SW480 (cell line): ENCODE measurements at places on chromosomes 13 and 19.

- peak; percentile 65 for DNase-seq
These were observed 40.9 kb downstream of the ATP7B start for GRCh38 chr13:51970349-51970748.

GRCh38 chr13:39159846-39160370, 121.7 kb downstream of the NHLRC3 start:
- DNase-seq, result no peak

DNA sequence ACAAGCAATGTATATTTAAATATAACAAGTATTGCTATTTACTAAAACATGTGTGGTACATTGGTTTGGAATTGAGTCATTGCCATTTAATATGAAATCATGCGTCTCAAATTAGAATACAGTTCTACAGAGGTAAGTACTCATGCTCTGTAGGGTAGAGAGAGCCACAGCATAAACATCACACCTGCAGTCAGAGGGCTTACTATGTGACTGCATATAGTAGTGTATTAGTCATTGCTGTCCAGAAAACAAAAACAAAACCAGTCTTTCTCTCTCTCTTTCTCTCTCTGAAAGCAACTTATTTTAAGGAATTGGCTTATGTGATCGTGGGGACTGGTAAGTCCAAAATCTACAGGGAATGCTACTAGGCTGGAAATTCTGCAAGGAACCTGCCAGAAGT, 370.3 kb downstream of the GPC5 start:
- DNase-seq, result no peak

DNA sequence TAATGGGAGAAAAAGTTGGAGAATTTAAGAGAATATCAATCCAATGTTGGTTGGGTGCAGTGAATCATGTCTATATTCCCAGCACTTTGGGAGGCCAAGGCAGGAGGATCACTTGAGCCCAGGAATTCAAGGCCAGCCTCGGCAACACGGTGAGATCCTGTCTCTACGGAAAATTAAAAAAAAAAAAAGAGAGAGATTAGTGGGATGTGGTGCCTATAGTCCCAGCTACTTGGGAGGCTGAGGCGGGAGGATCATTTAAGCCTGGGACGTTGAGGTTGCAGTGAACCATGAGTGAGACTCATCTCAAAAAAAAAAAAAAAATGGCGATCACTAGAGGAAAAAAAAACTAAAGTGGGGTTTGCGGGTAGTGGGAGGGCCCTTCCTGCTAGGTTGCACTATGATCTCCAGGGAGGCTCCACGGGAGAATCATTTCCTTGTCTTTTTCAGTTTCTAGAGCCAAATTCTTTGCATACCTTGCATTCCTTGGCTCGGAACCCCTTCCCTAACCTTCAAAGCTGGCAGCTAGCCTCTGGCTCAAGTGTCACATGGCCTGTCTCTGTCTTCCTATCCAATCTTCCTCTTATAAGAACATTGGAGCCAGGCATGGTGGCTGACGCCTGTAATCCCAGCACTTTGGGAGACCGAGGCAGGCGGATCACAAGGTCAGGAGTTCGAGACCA, 5.8 kb upstream of the ERCC2 start:
- DNase-seq, result peak; percentile 85

DNA sequence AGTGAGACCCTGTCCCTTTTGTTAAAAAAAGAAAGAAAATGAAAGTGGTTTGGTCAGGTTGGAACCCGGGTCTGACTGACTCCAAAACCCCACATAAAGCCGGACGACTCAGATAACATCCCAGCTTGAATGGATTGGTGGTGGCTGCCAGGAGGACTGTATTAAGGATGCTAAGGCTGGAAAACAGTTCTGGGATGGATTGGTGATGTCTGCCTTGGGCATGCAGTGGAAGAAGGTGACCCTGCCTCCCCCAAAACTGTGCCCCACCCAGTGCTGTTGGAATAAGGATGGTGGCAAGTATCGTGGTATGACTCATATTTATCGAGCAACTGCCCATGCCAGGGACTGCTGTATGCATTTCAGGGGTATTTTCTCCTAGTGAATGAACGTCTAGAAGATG, 18.5 kb upstream of the COLGALT1 start:
- DNase-seq, result no peak

DNA sequence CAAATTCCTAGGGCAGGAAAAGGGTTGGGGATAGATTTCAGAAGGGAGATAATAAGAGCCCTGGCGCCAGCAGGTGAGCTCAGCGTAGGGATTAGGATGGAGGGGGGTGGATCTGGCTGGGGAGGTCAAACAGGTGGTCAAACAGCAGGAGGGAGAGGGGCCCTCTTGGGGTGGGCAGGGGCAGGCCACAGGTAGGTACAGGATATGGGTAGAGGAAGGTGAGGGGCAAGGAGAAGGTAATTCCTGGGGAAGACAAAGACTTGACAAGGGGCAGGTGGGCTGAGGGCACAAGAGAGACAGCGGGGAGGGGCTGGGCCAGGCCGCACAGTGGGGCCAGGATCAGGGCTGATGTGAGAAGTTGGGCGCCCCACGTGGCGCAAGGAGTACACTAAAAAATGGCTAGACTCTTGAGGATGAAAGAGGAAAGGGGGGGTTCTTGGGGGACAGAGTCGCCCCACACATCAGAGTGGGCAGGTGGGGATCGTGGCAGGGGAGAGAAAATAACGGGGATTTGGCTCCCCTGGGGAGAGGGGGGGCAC, 713 bp downstream of the KRI1 start:
- no peak for DNase-seq

DNA sequence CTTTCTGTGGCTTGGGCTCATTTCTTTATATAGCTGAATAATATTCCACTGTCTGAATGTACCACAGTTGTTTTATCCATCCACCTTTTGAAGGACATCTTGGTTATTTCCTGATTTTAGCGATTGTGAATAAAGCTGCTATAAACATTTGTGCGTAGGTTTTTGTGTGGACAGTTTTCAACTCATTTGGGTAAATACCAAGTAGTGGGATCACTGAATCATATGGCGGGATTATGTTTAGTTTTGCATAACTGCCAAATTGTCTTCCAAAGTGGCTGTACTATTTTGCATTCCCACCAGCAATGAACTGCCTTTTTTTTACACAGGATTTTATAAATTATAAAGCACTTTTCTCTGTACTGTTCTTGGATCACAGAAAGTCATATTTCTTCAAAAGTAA, 13.7 kb upstream of the LRCH1 start:
- DNase-seq, result no peak

- DNase-seq, result no peak
These were observed 112.5 kb downstream of the SACS start for GRCh38 chr13:23320926-23321534.

DNA sequence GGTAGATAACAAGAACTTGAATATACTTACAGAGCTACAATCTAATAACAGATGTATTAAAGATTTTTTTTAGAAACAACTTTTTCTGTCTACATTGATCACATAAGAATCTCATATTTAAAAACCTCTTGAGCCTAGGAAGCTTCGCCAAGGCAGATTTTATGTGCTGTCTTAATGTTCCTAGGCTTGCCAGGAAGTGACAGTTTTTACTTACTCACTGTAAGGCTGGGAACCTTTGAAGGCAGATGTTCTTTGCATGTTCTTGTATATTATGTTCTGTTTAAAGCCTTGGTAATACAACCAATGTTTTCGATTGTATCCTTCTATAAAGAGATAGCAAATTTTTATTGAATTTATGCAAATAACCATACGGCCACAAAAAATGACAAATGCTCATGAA, 492.7 kb downstream of the GPC5 start:
- DNase-seq, result no peak

DNA sequence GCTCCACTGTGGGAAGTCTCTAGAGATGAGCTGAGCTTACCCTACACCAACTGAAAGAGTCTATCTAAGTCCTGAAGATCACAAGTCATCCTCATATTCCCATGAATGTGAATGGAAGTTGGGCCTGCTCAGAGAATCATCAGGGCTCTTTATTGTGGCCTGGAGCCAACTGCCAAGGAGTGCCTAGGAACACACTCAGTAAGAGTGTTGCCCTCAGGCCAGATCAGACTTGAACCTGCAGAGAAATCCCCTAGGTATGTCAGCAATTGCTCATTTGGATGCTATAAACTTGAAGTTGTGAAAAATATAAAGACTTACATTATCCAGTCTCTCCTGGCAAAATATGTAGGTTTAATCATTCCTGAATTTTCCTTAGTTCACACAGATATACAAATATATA, 1070.2 kb downstream of the EFNB2 start:
- DNase-seq, result no peak
